ENCODE measurements at places on chromosomes 7 and 10.

GRCh38 chr10:48792687-48793096, 108.0 kb downstream of the WDFY4 start:
- DNase-seq = no peak

DNA sequence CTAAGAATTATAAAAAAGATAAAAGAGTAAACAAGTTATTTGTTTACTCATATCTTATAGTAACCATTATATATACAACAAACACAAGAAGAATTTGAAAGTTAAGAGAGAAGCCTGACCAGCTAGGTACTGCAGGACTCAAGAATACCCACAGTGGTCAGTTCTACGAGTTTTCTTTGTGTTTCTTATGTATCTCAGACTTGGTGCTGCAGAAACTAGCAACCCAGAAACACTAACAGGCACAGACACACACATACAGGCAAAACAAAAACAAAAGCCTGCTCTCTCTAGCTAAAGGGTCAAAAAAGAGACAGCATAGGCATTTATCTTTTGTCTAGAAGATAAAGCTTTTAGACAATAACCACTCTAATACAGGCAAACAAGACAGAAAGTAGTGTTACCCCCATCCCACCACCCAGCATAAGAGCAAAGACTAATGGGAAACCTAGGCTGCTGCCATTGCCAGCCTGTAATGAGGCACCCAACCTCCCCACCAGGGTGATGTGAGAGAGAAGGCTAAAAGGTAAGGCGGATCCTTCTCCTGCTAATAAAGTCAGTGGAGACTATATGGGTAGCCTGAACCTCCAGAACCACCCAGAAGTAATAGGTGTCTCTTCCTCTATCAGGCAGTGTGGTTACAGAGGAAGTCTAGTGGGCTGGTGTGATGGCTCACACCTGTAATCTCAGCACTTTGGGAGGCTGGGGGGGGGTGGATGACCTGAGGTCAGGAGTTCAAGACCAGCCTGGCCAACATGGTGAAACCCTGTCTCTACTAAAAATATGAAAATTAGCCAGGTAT, 113.9 kb downstream of the DNAJC1 start:
- DNase-seq = no peak

- no peak for DNase-seq
Measured at GRCh38 chr10:118238573-118239235, 103.4 kb downstream of the FAM204A start.

DNA sequence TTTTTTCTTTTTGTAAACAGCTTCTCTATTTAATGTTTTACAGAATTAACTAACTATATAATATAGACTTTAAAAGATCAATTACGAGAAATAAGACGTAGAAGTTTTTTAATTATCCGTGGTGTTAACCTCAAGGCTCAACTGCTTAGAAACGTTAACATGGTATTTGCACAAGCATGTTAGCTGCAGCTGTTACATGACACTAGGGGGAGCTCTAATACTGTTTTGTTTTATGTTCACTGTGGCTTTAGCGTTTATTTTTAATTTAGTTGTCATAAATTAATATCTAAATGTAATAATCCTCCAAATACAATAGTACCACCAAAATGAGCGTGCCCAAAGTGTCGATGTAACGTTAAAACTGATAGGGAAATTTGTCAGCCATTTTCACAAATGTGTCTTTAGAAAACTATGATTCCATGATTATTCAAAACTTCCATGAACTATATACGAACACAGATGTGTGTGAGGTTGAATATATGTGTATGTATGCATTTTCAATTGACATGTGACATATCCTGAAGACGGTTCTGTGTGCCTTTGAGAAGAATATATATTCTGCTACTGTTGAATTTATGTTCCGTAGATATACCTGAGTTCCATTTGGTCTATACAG, 828.8 kb upstream of the MBL2 start:
- DNase-seq = no peak

GRCh38 chr7:105655067-105655466, 73.8 kb upstream of the EFCAB10 start:
- DNase-seq = no peak

- DNase-seq = no peak
Measured at GRCh38 chr7:132536654-132537395, 39.4 kb downstream of the PLXNA4 start.

GRCh38 chr10:77175631-77176222, 461.9 kb downstream of the KCNMA1 start:
- no peak for DNase-seq

GRCh38 chr7:64999165-65000004, 7.1 kb downstream of the ERV3-1 start:
- DNase-seq = no peak

GRCh38 chr10:50520115-50520514, 103.6 kb downstream of the SGMS1 start:
- DNase-seq = no peak

DNA sequence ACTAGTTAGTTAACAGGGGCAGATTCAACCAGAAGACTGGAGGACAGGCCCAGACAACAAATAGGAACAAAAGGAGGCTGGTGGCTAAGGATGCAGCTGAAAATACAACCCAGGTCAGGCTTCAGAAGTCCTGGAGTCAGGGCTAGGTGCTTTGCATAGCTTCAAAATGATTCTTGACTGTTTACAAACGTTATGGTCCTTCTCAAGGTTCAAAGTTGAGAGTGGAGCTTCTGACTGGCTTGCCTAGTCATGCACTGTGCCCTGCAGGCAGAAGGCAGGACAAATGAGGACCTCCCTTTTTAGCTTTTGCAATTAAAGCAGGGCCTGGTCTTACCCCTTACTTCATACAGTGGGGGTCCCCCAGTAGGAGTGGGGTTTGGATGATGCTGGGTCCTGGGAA, 4.4 kb upstream of the CDH23 start:
- no peak for DNase-seq

DNA sequence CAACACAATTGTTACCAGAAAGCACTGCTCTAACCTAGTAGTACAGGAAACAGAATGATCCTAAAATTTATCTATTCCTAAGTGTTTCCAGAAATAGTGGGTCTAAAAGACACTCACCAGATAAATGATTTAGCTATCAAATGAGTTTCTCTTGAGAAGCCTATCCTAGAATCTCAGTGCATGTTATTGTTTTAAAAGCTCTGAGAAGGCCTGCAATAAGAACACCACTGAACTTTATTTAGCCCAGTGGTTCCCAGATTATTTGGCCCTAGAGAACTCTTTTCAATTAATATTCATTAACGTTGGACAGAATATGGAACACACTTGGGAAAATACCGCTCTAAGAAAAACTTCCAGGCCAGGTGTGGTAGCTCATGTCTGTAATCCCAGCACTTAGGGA, 220.1 kb upstream of the GHITM start:
- no peak for DNase-seq

GRCh38 chr7:18721429-18721828, 225.9 kb downstream of the HDAC9 start:
- no peak for DNase-seq

DNA sequence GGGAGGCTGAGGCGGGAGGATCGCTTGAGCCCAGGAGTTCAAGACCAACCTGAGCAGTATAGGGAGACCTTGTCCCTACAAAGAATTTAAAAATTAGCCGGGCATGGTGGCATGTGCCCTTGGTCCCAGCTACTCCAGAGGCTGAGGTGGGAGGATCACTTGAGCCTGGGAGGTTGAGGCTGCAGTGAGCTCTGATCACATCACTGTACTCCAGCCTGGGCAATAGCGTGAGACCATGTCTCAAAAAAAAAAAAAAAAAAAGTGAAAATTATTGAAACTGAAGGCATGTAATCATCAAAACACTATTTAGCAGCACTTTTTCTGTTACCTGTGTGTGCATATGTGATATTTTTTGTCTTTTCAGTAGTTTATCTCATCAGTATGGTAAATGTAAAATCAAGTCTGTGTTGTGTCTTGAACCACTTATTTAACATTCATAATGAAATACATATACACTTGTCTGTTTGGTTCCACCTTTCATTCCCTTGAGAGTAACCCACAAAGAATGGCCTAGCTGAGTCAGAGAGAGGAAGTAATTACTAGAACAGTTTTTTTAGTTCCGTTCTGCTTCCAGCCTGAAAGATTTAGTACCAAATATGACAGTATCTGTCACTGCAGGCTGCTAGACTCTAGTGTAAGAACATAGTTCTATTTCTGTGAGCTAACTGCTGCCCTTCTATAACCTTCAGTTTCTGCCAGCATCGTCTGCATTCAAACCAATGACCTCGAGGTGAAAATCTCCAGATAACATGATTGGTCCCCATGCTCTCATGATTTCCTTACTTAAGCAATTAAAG, 68.6 kb downstream of the MMRN2 start:
- no peak for DNase-seq

DNA sequence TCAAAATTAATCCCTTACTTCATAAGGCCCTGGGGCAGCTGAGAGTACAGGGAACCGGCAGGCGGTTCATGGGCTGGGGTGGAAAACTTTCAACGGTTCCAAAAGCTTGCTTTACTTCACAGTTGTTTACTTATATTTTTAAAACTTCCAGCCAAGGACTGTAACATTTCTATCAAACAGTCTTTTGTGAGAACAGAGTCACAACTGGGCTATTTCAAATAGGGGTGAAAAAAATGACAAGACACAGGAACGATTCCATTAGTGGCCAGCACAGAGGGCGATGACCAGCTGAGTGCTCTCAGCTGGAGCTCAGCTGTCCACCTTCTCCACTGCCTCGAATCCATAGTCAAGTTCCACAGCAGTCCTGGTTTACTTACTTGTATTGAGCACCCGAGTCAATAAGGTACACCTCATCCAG, 48.2 kb downstream of the XPNPEP1 start:
- no peak for DNase-seq

DNA sequence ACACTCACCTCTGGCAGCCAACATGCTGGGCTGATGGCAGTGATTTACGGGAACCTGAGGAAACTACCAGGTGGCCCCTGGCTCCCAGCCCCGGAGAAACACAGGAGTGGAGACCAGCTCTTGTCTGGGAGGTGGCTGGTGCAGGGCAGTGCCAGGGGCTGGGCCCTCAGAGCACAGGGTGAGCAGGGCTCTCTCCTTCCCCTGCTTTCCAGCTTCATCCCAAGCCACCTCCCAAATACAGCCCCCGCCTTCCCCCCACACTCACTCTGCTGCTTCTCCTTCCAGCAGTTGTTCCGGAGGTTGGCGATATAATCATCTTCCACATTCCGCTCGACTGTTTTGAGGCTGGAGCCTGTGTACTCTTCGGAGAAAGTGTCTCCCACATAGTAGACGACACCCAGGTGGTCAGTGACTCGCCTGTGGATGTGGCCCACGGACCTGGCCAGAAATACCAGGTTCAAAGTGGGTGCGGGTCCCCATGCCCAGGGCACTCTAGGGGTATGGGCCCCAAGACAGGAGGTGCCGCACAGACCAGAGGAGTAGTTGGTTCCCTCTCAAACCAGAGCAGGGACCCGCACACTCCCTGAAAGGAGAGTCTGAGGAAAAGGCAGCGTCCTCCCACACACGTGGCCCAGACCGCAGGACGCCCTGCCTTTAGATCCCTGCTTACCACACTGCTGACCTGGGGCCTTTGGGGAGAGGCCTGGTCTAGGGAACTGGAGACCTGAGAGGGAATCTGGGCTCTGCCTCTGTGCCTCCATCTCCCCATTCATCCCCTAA, 18.3 kb downstream of the DNAJB12 start:
- DNase-seq = no peak

- DNase-seq = no peak
Measured at GRCh38 chr7:76002139-76002538, 7.7 kb upstream of the TMEM120A start.

DNA sequence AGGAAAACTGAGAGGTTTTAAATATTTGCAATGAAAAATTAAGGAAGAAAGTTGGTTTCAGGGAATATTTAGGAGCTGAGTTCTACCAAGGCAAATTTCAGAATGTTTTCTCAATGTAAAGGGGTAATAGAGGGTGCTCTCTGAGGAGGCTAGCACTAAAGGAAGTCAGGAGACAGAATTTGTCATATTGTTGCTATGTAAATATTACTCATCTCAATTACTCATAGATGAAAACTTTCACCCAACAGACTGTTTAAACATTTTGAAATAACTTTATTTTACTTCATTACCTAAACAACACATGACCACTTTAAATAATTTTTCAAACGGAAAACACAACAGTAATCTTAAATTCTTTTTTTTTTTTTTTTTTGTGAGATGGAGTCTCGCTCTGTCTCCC, 274.8 kb upstream of the NRG3 start:
- no peak for DNase-seq

DNA sequence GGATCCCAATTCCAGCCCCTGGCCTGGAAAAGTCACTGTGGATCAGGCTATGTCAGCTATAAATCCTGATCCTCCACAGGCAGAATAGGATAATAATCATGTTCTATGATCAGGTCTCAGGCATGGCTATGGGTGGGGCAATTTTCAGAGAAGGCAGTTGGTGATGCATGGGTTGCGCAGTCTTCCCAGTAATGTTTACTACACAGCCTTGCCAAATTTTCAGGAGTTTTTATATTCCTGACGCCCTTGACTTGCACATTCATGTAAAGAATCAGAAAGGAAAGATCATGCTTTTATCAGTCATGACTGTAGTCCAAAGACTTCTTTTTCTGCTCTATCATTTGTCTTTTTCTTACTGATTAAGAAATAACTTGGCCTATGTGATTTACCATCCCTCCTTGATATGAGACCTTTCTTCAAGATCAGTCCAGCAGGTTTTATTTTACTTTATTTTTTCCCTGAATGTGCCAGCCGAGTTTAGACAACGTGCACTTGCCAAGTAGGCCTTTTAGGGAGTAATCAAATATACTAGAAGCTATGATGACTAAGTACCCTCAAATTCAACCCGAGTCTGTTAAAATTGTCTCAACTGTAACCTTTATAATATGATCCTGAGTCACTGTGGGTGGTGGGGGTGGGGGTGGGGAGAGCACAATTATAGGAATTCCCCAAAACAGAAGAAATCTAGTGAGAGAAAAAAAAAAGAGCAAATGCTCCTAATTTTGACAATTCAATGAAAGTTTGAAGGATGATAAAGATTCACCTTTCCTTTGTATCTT, 31.9 kb downstream of the ARL4A start:
- DNase-seq = no peak

DNA sequence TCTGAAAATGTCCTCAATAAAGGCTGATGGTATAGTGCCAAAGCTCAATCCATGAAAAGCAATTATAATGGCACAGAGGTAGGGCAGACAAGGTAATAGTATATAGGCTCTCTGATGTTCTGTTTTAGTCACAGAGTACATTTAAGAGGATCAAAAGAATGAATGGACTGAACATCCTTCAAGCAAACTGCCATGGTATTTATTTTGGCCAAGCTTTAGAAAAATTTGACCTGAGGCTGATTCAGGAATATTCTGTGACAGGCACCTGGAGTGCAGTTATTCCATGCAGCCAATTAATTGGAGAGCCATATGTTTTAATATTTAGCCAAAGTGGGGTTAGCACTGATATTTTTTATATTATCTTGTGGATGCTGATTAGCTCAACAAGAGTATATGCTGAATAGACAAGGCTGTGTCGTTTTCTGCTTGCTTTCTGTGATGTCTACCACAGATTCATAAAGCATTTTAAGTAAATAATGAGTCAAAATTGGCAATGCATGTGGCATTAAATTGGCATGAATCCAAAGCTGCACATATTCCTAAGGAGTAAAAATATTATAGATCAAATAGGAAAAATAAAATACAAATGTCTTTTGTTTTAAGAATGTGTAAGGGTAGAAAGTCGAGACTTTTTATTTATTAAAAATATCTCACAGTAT, 177.4 kb downstream of the PCLO start:
- DNase-seq = no peak

- peak; percentile 3 for DNase-seq
Measured at GRCh38 chr10:43963793-43964425, 315.2 kb upstream of the ZNF32 start.

Measured in activated T-helper 2 cell treated with anti-CD3 and anti-CD28 coated beads, Interferon-gamma antibody, Interleukin-2, Interleukin-4, amounts not matched to agents 10 μg/mL and 5 μg/mL and 100 μg/mL, durations not matched to agents 14 hours and 24 hours and 36 hours (primary cell).